ENCODE measurements at places on chromosomes 13 and 19. TPM values are rescaled to one million over a fixed set of nuclear protein-coding genes. Genes with fewer than 3 reads are reported as not detected.

The ZNF772 gene
- 24.5 TPM for total RNA-seq

The RPL18 gene
- total RNA-seq, result 508 TPM

- peak; percentile 95 for DNase-seq
These were observed at the start of gene ALKBH7 for GRCh38 chr19:6372594-6373095. Gene ALKBH7 (plus strand): TSS chr19:6372794. CDS start chr19:6372821, 27 bp downstream.

DNA sequence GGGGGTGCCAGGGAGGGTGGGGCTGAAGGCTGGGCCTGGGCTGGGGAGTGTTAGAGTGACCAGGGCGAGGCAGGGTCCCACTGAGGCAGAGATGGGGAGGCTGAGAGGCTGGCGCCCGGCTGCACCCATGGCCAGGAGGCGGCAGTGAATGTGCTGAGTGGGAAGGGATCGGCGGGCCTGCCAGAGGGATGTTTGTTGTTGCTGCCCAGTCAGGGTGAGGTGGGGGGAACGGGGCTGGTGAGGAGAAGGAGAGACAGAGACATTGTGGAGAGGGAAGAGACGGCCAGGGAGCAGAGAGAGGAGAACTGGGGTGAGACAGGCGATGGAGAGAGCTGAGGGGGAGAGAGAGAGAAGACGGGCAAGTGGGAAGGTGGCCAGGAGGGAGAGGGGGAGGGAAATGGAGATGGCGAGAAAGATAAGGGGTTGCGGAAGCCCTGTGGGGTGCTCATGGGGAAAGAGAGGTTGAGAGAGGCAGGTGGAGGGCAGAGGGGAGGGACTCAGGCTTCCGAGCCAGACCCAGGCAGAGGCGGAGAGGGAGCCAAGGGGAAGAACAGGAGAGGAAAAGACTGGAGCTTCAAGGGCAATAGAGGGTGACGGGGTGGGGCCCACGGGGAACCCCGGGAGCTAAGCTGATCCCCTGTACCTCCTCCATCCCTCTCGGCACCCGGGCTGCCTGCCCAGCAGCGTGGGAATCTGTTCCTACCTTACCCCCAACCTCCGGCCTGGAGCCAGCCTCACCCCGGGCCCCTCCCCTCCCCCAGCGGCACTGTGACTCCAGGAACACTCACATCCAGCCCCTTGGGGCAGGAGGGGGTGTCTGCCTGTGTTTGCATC is 690 bp upstream of the B3GNT8 start:
- DNase-seq, result no peak

The KLC3 gene
- total RNA-seq, result not detected

The KLK7 gene
- not detected for total RNA-seq

DNA sequence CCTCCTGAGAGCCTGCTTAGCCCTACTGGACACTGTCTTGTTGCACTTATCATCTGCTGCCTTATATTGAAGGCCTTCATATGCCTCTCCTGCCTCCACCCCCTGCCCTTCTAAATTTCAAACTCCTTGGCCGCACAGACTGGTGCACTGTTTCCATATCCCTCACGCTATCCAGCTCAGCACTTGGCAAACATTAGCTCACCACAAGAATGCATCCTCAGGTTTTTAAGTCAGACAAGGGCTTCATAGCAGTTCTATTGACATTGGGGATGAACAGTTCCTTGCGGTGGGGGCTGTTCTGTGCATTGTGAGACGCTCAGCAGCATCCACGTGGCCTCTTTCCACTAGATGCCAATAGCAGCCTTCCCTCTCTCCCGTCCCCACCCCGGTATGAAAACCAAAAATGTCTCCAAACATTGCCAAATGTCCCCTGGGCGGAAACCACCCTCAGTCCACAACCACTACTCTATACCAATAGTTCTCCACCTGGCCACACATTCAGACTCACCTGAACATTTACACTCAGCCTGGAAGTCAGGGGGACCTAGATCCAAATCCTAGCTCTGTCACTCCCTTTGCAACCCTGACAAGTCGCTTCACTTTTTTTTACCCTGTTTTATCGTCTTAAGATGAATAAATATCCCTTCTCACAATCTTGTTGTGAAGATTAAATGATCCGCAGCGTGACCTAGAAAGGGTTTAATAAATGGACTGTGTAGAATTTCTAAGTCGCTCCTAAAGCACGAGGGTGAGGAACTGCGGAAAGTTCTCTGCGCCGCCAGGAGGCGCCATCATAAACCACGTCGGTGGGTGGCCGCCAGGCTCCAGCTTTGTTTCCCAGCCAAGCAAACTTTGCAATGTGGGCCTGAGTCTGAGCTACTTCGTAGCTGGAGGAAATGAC is 3.6 kb upstream of the CEACAM3 start:
- peak; percentile 31 for DNase-seq

DNA sequence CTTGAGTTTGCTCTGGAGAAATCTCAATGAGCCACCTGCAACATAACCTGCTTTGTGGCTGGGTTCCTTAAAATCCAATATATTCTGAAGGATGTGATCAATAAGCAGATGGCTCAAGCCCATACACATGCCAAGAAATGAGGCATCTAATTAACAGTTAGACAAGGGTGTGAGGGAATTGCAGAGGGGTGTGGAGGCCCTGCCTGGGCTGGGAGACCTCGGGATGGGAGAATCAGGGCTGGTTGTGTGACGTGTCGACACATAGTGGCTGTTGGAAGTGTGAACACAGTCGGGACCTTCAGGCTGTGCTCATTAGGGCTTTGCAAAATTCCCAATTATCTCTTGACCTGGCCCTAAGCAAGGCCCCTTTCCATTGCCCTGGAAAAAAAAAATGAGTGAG is 362.0 kb upstream of the TMTC4 start:
- no peak for DNase-seq

DNA sequence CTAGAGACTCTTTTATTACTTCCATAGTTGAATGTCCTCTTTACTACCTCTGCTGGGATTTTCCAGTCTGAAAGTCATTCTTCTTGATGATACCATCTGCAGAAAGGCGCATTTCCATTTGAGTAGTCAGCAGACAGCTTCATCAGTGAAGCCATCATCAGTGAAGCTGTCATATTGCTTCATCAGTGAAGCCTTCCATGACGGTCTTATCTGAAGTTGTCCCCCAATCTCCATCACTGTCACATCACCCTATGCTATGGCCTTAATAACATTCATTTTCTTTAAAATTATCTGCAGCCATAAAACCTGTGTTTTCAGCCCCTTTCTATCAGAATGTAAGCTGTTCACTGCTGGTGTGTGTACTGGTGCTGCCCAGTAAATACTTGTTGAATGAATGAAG is 151.6 kb downstream of the B3GLCT start:
- no peak for DNase-seq

DNA sequence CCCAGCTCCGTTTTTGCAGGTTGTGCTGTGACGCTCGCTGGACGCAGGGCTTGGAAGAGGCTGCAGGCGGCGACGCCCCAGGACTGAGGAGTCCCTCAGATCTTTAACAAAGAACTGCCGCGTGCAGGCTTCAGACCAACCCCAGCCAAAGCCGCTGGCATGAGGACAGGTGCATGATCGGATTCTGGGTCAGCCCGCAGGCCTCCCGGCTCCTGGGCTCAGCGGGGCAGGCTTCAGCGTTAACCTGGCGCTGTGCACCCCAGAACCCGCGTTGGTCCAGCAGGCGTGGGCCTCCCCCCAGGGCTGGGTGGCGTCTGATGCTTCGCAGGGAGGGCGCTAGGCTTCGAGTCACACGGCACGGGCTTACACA is 920 bp upstream of the TIMM13 start:
- no peak for DNase-seq

DNA sequence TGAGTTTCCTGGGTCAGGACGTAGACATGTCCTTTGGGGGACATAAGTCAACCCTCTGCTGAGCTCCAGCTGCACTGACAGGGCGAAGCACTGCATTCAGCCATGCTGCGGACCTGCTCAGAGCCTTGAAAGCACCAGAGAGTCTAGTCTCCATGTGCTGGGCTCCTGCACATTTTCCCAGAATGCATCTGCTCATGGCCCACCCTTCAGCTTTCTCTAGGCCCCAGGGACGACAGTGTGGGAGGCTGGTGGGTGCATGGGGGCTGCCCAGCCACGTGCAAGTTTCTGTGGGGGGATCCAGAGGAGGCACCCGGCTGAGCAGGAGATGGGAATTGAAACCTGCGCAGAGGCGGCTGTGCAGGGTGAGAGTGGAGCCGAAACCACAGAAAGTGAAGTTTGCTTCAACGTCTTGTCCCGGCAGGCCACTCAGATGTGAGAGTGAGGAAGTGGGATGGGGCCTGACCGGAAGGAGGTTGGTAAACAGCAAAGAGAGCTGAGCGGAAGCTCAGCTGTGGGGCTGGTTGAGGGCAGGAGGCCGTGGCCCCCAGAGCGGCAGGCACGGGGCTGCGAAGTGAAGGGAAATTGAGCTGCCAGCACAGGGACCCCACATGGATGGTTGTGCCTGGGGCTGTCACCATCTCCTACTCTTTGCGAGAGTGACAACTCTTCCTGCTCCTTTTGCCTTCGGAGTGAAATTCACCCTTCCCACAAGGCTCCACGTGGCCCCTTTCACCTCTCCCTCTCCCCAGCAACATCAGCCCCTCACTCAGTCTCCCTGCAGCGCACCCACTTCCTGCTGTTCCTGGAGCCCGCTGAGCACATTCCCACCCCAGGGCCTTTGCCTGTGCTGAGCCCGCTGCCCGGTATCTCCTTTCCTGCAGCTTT is 11.8 kb downstream of the PGLS start:
- DNase-seq, result peak; percentile 41
